ENCODE measurements at places on chromosomes 1 and 21. TPM values are rescaled to one million over a fixed set of nuclear protein-coding genes. Genes with fewer than 3 reads are reported as not detected.

COL8A2 gene
- total RNA-seq: 16.2 TPM

DNA sequence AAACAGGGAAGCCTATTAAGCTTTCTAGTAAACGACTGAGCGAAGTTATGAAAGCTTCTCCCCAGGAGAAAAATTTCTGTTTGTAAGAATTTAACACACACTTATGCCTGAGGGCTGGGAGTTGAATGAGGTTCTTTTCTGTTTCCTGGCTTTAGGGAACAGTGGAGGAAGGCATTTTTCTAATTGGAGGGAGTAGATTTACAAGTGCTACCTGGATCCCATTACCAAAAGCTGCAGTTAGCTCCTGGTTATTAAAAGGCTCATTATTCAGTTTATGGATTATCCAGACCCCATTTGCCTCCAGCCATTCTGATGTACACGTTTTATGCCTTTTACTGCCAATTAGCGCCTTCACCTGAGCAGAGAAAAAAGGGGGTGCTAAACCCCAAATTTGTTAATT lies 7.5 kb downstream of the ST6GALNAC3 start:
- H3K4me3 ChIP-seq: no peak overlapping the region
- no peaks in the 10 kb centered on the region for H3K4me1 ChIP-seq
- no peak overlapping the region for H3K27ac ChIP-seq
- no peaks in the 10 kb centered on the region for H3K36me3 ChIP-seq

DNA sequence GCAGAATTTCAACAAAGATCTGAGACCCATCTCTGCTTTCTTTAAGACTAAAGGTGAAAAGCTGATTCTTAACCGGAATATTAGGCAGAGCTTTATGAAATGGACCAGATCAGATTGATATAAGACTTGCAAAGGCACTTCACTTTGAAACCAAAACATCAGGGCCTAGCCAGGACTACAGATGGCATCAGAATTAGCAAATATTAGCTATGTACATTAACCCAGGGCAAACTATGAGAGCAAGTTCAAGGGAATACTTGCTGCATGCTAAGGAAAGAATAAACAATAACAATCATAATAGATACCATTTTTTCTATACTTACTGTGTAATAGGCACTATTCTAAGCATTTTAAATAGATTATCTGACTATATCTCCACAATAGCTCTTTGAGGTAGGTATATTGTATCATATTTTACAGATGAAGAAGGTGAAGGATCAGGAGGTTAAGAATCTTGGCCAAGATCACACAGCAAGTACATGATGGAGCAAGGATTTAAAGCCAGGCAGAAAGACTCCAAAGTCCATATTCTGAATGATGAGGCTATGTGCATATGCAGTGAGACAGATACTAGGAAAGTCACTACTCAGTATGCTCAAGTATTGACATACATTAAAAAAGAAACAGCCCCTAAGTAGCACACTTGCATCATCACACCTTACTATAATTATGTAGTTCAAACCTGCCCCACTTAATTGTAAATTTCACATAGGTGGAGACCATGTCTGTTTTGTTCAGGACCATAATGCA lies 209.3 kb upstream of the PKN2 start:
- no peak for DNase-seq
- no peaks in the 10 kb centered on the region for H3K27me3 ChIP-seq
- H3K36me3 ChIP-seq: no peaks in the 10 kb centered on the region
- no peak overlapping the region for H3K4me3 ChIP-seq

DNA sequence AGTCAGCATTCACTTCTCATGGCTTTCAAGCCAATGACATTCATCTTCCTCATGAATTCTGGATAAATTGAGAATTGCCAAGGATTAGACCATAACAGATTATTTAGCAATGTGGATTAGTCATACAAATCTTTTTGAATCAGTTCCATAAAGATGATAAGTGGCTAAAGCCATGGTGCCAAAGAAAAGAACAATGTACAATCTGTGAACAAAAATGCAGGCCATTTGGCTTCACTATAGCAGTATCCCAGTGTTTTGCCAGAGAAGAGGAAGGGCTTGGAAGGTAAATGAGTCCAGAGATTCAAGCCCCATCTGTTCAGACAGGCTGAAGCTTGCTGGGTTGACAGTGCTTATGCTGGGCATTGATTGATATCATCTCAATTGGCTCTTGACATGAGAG lies 376.4 kb upstream of the LRRC7 start:
- DNase-seq: no peak
- no peak overlapping the region for H3K27ac ChIP-seq
- no peaks in the 10 kb centered on the region for H3K4me1 ChIP-seq
- H3K4me3 ChIP-seq: no peak overlapping the region
- no peaks in the 10 kb centered on the region for H3K36me3 ChIP-seq

DNA sequence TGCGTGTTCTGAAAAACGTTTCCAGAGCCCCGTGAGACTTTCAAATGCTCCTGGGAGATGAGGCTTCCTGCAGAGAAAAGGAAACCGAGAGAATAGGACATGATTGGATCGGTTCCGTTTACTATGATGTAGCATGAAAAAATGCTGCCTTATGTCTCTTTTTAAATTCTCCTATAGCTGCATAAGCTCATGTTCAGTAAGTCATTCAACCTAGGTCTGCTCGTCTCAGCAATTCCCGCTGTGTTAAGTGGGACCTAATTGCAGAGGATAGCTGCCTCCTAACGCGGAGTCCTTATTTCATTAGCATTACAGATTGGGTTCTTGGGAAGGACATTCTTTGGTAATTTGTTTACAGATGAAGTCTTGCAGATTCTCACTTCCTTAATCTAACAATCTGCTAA lies 165.3 kb downstream of the GALNT2 start:
- H3K4me1 ChIP-seq: no peaks in the 10 kb centered on the region
- peak overlapping the region; percentile 29 for H3K4me3 ChIP-seq
- peak overlapping the region; percentile 73 for H3K27ac ChIP-seq
- no peak for DNase-seq
- H3K36me3 ChIP-seq: peaks cover 7% of the 10 kb centered on the region
